ENCODE measurements at places on chromosomes 4 and X. TPM values are rescaled to one million over a fixed set of nuclear protein-coding genes. Genes with fewer than 3 reads are reported as not detected.

DNA sequence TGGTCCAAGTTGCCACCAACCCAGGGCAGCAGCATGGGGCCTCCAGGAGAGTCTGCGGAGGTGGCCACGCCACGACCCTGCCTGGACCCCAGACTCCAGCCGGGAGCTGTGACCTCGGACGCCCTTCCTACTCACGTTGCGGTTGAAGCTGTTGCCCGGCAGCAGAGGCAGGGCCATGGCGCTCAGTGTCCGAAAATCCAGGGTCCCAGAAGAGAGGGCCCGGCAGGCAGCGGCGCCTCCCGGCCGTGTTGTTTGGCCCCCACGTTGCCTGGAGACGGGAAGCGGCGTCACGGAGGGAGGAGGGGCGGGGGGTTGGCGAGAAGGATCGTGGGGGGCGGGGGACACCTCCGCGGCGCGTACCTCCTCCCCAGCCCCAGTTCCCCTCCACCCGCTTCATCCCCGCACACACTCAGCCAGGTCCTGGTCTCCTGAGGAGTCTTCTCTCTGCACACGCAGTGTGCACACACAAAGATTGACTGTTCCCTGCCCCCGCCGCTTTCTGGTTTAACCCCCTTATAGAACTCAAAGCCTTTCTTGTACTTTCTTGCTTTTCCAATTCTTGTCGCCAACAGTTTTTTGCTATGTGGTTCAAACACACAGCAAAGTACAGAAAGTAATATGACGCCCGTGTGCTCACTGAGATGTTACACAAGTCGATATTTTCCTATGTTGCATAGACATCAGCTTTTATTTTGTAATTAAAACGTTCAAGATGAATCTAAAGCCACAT lies at the start of gene EFHC2:
Gene EFHC2, minus strand, starts transcription at position 261 of the 730 bp plus-strand sequence. Its CDS starts 84 bp downstream, at position 177.
- no peak within 1 kb of the TSS for H3K27ac ChIP-seq
- DNase-seq = no peak

DNA sequence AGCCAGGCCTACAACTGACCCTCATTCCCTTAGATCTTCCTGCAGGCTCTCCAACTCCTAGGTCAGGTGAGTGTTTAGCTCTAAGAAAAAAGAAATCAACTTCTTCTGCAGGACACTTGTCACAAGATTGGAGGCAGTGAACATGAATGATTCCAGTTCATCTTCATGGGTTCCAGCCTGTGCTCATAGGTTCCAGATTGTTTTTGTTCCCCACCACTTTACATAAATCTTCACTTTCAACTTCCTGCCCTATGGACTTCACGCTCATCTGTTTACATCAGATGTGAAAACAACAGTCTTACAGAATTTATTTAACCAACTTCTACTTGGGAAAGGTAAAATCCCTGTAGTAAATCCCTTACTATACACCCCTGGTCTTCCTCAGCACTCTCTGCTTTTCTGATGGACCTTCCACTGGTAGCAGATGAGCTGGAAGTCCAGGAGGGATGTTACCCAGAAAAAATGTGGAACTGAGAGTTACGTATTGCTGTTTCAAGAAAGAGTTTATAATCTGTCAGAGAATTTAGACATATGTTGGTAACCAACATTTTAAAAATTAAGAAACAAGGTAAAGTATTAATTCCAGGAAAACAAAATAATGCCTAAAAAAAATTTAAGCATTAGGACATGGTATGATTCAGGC lies 62.4 kb downstream of the ANAPC10 start:
- H3K27me3 ChIP-seq = no peaks in the 10 kb centered on the region
- DNase-seq = no peak
- H3K27ac ChIP-seq = no peak overlapping the region
- no peak overlapping the region for H3K4me3 ChIP-seq
- H3K36me3 ChIP-seq = no peaks in the 10 kb centered on the region

DNA sequence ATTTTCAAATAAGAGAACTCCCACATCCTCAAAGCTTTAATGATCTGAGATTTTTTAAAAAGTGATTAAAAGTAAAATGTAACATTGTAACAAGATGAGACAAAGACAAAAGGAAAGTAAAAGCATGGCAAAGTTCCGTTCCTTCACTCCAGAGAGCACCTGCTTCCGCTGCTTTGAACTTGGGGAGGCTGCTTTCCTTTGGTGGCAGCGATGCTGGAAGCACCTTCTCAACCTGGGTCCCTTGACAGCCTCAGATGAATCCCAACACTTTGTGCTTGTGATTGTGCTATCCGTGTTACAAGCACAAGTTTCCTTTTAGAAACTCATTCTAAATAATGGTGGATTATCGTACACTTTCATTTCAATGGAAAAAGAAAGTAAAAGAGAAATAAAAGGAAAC lies 59.7 kb downstream of the HADH start:
- no peak overlapping the region for H3K27ac ChIP-seq
- H3K4me1 ChIP-seq = peaks cover 2% of the 10 kb centered on the region
- DNase-seq = no peak
- H3K36me3 ChIP-seq = no peaks in the 10 kb centered on the region

PRIMPOL gene
- 5.0 TPM for total RNA-seq

- H3K4me1 ChIP-seq = no peaks in the 10 kb centered on the region
- H3K27ac ChIP-seq = no peak overlapping the region
- DNase-seq = no peak
- no peaks in the 10 kb centered on the region for H3K27me3 ChIP-seq
- H3K36me3 ChIP-seq = no peaks in the 10 kb centered on the region
Observed at GRCh38 chrX:138034136-138034535, 468.2 kb downstream of the ZIC3 start.
